ENCODE measurements at places on chromosomes 5 and 9.

- peak; percentile 98 for DNase-seq
Measured at GRCh38 chr5:142107736-142108431, 695 bp upstream of the NDFIP1 start.

DNA sequence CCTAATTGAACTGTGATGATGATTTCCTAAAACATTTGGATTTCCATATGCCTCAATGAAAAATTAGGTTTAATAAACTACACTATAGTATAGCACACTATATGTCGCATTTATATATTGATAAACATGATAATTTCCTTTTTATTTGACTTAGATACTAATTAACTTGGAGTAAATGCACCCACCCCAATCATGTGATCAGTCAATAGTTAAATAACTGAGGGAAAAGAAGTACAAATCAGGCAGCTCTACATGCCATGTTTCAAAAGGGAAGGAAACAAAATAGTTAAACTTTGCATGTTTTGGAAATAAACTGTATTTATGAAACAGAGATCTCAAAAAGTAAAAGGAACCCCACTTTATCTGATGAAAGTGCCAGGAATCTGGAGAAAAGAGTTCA is 18.0 kb upstream of the GNE start:
- no peak for DNase-seq

DNA sequence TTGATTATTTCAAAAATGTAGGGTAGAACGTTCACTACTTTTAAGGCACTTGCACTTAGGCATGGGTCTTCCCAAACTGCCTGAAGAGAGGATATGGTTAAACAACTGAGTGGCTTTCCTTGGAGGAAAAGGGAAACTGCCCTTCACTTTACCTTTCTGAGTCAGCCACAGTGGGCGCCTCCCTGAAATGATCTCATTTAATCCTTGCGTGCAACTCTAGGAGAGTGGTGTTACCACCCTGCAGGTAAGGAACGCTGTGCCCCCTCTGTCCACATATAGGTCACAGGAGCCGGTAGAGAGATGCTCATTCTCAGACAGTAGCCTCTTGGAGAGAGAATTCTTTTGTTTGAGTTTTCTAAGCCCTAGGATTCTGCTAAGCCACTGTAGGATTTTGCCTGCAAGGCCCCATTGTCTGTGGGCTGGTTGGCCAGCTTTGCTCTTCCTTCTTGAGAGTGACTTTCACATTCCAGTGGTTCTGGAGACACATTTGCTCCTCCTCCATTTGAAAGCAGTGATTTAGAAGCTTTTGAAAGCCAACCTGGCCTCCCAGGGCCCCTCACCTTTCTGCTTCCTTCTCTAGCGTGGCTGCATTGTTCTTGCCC is 110.3 kb upstream of the CTSL start:
- no peak for DNase-seq

GRCh38 chr5:107401470-107402122 is 269.1 kb downstream of the EFNA5 start:
- no peak for DNase-seq

GRCh38 chr5:17356551-17356950 is 139.1 kb downstream of the BASP1 start:
- no peak for DNase-seq

DNA sequence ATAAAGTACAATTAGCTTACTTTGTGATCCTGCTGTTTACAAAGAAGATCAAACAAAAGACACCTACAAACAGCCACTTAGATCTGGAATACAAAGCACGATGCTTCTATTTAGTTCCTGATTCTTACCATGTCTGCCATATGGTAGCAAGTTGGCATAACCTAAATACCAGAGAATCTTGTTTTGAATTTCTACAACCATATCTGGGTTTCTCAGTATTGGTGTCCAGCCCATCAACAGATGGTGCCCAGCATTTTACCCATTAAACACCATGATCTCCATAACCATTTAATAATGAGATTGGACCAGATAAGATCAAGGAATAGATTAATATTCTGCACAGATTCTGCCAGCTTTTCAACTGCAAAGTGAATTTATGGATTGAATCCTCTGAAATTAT is 29.8 kb downstream of the SLC24A2 start:
- no peak for DNase-seq

- DNase-seq = no peak
Measured at GRCh38 chr9:98321269-98321668, 65.8 kb upstream of the TBC1D2 start.

DNA sequence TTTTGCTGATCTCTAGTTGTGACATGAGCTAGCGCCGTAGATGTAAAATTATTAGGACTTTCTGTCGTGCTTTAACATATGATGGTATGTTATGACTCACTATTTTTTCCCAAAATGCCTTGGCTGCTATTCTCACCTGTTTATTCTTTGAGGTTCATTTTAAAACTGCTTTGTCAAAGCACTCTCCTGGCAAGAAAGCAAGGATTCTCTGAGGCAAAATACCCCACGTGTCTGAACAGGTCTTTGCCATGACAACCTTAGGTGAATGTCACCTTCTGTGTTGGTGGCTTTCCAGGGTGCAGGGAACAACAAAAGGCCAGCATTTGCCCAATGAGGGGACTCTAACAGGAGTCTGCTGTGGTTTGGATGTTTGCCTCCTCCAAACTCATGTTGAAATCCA is 30.6 kb upstream of the COL5A1 start:
- no peak for DNase-seq

DNA sequence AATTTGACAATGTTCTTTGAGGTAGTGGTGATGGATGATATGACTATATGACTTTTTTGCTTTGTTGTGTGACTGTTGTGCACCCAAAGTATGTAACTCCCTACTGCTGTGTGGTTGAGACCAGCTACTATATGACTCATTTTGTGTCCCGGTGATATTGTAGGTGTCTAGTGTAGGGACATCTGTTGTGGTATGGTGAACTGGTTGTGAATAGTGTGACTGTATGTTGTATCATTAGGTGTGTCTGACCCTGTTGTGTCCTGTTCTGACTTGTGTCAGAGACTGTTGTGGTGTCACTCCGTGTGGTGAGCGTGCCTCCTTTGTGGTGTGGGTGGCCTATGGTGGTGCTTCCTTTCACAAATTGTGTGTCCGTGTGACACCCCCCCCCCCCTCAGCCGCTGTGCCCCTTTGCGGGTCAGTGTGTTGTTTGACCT is 11.2 kb upstream of the CXXC5 start:
- DNase-seq = peak; percentile 66

GRCh38 chr9:33851301-33851700 is 34.3 kb downstream of the UBE2R2 start:
- no peak for DNase-seq

GRCh38 chr9:7974335-7974960 is 174.9 kb upstream of the DMAC1 start:
- DNase-seq = peak; percentile 38

Measured in hematopoietic multipotent progenitor cell treated with erythropoietin and hydrocortisone succinate and interleukin-3 and kit ligand, for 6 days (in vitro differentiated cells).